ENCODE measurements at places on chromosomes 1 and 21.

DNA sequence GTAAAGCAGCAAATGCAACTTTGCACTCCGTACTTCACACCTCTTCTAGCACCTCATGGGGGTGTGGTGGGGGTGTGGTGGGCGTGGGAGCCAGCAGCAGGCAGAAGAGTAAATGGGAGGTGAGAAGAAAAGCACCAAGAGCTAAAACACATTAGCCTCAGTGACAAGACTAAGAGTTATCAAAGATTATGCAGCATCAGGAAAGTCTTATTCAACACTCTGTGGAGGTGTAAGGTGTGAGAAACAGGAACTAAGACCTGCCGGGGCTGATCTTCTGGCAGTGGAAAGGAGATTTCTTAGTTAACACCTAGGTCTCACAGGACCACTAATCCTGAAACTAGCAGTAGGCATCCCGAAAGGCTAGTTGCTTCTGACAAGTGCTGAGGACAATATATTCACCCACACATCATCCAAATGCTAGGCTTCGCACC lies 9.9 kb downstream of the TGFBR3 start:
- no peak for DNase-seq

GRCh38 chr1:11187000-11187399 lies 2.2 kb upstream of the ANGPTL7 start:
- no peak for DNase-seq

DNA sequence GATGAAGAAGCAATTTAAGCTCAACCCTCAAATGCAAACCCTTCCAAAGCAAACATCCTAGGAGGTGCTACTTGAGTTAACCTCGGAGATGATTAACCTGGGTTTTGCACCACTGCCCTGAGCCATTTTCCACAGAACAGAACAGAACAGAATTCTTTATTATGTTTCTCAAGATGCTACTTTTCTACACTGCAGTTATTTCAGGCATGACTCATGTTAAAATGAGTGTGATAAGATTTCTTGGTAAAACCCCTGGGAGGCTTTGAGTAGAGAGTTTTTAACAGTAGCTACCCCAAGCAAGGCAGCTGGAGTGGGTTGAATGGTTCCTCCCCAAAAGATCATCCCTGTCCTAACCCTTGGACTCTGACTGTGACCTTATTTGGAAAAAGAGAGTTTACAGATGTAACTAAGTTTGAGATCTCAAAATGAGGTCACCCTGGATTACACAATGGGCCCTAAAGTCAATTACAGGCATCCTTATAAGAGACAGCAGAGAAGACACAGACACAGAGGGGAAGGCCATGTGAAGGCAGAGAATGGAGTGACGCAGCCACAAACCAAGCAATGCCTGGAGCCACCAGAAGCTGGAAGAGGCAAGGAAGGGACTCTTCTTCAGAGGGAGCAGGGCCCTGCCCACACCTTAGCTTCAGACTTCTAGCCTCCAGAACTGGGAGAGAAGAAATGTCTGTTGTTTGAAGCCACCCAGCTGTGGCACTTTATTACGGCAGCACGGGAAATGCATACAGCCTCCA lies 153.4 kb downstream of the ETS2 start:
- peak; percentile 44 for DNase-seq

DNA sequence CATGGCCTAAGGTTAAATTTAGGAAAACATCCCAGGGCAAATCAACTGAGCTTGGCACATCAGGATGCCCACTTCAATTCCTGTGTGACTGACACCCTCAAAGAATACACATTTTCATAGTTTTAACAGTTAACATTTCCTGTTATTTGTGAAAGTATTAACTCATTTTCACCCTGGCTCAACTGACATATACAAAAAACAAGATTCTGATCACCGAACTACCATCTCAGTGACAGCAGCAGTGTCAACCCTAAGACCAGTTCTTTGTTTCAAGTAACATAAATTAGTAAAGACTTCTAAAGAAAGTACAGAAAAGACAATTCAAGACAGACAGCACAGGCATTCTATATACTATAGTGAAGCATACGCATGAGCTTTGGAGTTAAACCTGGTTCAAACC lies 69.0 kb upstream of the SDC3 start:
- DNase-seq = no peak

GRCh38 chr1:193694741-193695140 lies 508.3 kb upstream of the B3GALT2 start:
- DNase-seq = no peak

DNA sequence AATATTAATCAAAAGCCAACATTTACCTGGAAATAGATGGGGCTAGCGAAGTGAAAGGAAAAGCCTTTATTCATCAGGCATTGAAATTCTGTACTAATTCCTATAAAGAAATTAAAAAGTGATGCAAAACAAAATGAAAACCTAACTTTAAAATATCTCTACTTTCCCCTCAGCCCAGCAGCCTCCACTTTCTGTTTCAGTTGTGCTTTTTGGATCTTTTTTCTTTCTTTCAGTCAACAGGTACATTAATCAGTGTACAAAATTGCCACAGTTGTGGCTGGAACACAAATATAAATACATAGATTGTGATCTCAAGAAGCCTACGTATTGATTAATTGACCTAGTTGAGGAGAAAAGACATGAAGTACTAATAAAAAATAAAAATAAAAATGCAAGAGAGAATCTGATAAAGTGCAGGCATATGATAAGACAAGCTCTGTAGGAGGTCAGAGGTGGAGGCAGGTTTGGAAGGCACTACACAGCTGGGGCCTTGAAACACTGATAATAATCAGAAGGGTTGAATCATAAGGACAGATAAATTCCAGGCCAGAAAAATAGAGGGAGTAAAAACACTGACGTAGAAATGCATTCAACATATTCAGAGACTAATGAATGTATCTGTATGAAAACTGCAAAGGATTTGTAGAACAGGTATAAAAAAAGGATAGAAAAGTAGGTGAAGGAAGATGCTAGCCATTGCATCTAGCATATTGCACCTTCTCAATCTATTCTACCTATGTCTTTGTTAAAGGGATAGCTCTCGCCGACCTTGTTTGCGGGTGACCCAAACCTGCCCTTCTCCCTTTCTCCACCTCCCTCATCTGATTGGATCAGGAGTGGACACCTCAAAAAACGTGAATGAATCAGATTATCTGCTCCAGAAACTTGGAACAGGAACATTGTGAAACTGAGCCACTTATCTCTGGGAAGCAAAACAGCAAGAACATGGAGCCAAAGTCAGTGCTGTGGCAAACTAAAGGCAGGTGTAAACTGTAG lies 607.8 kb upstream of the ADGRL2 start:
- no peak for DNase-seq

Data from hematopoietic multipotent progenitor cell (in vitro differentiated cells).